Muscle of leg (tissue), 16 donors: ENCODE measurements at places on chromosomes 11 and 22. TPM values are rescaled to one million over a fixed set of nuclear protein-coding genes. Genes with fewer than 3 reads are reported as not detected.

DNA sequence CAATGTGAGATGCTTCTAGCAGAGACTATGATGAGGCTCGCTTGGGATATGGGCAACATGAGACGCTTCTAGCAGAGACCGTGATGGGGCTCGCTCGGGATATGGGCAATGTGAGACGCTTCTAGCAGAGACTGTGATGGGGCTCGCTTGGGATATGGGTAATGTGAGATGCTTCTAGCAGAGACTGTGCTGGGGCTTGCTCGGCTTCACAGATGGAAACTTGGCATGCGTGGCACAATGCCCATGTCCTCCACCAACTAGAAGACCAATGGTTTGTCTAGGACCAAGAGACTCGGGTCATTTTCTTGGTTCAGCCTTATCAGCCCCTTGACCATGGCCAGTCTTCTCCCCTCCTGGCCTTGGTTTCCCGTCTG, 7.1 kb downstream of the MYEOV start:
- peaks cover 65% of the 10 kb centered on the region for H3K4me1 ChIP-seq
- DNase-seq, result peak; percentile 56
- H3K27ac ChIP-seq, result peak overlapping the region; percentile 42
- no peaks in the 10 kb centered on the region for H3K36me3 ChIP-seq

GRCh38 chr11:9771071-9771511, 107.2 kb downstream of the SWAP70 start:
- H3K27me3 ChIP-seq, result no peaks in the 10 kb centered on the region
- DNase-seq, result peak; percentile 71

DNA sequence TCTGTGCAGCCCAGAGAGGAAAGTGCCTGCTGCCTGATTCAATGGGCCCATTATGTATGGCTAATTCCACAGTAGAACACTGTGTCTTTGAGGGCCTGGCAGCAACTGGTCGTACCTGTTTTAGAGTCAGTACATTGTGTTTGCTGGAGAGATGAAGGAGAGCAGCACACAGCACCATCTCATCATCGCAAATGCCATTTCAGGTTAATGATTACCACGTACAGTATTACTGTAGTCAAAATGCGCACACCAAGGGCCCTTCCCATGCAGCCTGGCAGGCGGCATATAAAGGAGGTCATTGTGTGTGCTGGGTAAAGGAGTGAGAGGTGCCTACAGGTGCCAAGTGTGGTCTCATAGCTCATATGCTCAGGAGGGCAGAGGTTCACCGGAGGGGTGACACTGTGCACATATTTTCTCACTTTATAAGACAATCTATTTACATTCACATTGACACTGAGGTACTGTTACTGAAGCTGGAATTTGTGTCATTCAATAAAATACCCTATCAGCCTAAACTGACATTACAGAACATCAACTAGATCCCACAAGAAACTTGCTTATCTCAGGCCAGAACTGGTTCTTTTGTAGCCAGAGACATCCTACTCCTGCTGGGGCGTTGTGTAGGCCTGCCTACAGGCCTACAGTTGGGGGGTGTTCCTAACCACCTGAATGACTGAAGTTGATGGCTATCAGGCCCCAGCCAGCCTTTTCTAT, 90.4 kb downstream of the APIP start:
- H3K27me3 ChIP-seq, result no peaks in the 10 kb centered on the region
- no peak for DNase-seq
- no peaks in the 10 kb centered on the region for H3K36me3 ChIP-seq
- no peak overlapping the region for H3K4me3 ChIP-seq
- peaks cover 9% of the 10 kb centered on the region for H3K4me1 ChIP-seq

GRCh38 chr11:101034076-101034475, 95.5 kb downstream of the PGR start:
- H3K36me3 ChIP-seq, result no peaks in the 10 kb centered on the region
- H3K4me1 ChIP-seq, result no peaks in the 10 kb centered on the region
- H3K27me3 ChIP-seq, result no peaks in the 10 kb centered on the region
- H3K4me3 ChIP-seq, result no peak overlapping the region

- peak overlapping the region; percentile 80 for H3K4me3 ChIP-seq
- peaks cover 33% of the 10 kb centered on the region for H3K4me1 ChIP-seq
- peak overlapping the region; percentile 78 for H3K27ac ChIP-seq
- peaks cover 20% of the 10 kb centered on the region for H3K36me3 ChIP-seq
Observed at GRCh38 chr11:71452199-71453036, 585 bp upstream of the NADSYN1 start.

Gene PGA5
- total RNA-seq, result 0.27 TPM

Gene DNAL4
- 15.0 TPM for total RNA-seq

DNA sequence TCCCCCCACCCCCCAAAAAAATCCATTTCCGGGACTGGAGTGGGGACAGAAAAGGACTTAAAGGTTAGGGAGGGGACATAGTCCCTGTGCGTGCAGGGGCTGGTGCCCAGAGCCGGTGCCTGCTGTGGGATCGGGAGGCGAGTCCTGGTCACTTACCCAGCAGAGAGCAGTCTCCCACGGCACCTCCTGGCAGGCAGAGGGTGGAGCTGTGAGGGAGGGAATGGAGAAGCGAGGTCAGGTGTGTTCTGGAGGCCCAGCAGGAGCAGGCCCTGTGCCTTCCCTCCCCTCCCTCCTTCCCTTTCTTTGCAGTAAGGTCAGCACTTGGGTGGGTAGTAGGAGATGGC, 28.4 kb downstream of the SHANK3 start:
- peaks cover 8% of the 10 kb centered on the region for H3K27me3 ChIP-seq
- peaks cover 20% of the 10 kb centered on the region for H3K4me1 ChIP-seq
- H3K36me3 ChIP-seq, result peaks cover 5% of the 10 kb centered on the region
- no peak for DNase-seq
